ENCODE measurements at places on chromosomes 13 and 19.

- DNase-seq, result no peak
Observed at GRCh38 chr13:33913829-33914228, 95.9 kb downstream of the RFC3 start.

GRCh38 chr13:44652962-44653660 is 77.0 kb upstream of the TSC22D1 start:
- DNase-seq, result no peak

GRCh38 chr19:6393983-6394412 is 1.0 kb upstream of the GTF2F1 start:
- no peak for DNase-seq

DNA sequence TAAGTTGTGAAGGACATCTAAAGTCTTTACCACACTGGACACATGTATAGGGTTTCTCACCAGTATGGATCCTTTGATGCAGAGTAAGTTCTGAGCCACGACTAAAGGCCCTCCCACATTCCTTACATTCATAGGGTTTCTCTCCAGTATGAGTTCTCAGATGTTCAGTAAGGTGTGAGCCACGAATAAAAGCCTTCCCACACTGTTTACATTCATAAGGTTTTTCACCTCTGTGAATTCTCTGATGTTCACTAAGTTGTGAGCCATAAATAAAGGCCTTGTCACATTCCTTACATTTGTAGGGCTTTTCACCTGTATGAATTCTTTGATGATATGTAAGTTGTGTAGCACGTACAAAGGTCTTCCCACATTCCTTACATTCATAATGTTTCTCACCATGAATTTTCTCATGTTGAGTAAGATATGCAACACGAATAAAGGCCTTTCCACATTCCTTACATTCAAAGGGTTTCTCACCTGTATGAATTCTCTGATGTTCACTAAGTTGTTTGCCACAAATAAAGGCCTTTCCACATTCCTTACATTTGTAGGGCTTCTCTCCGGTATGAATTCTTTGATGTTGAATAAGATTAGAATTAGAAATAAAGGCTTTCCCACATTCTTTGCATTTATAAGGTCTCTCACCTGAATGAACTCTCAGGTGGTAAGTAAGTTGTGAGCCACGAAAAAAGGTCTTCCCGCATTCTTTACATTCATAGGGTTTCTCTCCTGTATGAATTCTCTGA is 29.8 kb downstream of the ZNF571 start:
- no peak for DNase-seq

DNA sequence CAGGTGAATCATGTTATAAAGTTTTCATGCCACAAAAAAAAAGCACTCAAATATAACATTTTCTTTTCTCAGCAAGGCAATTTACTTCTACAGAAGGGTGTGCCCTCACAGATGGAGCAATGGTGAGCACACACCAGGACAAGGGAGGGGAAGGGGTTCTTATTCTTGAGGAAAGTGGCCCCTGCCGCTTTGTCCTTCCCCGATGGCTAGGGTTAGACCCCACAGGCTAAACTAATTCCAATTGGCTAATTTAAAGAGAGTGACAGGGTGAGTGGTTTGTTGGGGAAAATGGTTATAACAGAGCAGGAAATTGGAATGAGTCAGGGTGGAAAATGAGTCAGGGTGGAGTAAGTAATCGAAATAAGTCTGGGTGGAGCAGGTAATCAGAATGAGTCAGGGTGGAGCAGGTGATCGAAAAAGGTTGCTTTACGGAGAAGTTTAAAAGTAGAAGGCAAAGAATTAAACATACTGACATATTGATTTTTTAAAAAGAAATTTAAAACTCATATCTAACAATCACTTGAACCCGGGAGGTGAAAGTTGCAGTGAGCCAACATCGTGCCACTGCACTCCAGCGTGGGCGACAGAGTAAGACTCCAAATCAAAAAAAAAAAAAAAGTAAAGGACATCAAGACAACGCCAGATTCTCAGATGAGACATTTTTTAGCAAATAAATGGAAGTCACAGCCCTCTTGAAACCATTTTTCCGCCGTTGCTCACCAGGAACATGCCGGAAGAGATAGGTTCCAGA is 813 bp downstream of the ZNF562 start:
- peak; percentile 74 for DNase-seq

- no peak for DNase-seq
Observed at GRCh38 chr19:47549261-47549862, 23.6 kb downstream of the ZNF541 start.

GRCh38 chr13:69389899-69390298 is 717.7 kb upstream of the ATXN8OS start:
- peak; percentile 71 for DNase-seq

DNA sequence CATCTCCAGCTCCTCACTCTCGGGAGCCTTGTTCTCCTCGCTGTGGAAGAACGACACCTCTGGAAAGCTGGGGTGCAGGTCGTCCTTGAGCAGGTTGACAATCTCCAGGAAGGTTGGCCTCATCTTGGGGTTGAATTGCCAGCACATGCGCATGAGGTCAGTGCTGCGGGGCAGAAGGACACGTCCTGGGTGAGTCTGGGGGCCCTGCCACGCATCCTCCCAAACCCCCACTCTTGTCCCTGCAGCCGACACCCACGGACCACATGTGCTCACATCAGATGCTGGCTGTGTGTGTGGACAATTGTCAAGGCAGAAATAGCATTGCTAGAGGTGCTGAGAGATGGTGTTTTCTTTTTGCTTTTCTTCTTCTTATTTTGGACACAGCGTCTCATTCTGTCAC is 47.7 kb downstream of the ZNF557 start:
- DNase-seq, result no peak

DNA sequence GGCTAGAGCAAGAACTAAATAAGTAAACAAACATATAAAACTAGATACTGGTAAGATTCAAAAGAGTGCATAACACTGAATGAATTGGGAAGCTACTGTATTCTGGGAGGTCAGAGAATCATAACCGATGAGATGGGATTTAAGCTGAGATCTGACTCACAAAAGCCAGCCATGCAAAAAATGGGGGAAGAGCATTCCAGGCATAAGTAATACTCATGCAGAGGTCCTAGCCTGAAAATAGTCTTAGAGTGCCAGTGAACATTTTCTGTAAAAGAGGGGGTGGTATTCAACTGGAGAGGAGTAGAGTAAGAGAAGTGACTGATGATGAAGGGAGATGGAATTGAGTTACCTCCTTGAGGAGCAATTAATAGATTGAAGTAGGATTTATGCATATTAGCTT is 872.0 kb upstream of the GPC6 start:
- DNase-seq, result no peak

DNA sequence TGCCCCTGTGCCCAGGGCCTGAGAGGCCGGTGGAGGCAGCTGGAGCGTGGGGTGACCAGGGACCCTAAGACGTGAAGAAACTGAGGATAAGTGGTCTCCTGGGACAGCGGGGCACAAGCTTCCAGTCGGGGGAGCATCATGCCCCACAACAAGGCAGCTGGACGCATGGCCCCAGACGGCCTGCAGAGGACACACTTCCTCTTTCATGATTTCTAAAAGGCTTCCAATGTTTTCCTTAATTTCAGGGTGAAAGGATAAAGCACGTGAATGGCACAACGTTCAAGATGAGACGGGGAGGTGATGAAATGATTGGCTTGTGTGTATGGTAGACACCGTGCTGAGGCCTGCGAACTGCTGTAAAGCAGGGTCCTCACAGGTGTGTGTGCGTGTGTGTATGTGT is 20.2 kb upstream of the MYDGF start:
- DNase-seq, result no peak

GRCh38 chr13:79079351-79079839 is 326.7 kb downstream of the RBM26 start:
- DNase-seq, result peak; percentile 3

DNA sequence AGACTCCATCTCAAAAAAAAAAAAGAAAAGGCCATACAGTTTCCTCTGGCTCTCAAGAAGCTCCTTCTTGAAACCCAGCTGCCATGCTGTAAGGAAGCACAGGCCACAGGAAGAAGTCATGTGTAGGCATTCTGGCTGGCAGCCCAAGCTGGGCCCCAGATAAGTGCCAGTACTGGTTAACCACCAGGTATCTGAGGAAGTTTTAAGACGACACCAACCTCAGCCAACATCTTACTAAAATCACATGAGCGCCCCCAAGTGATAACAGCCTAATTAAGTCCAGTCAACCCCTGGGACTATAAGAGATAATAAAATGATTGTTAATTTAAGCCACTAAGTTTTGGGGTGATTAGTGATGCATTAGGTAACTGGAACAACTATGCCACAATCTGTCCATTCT is 27.4 kb upstream of the AKT2 start:
- peak; percentile 71 for DNase-seq

GRCh38 chr13:33644581-33645543 is 173.1 kb upstream of the RFC3 start:
- peak; percentile 3 for DNase-seq

GRCh38 chr19:47097396-47098201 is 16.0 kb downstream of the ZC3H4 start:
- DNase-seq, result no peak

DNA sequence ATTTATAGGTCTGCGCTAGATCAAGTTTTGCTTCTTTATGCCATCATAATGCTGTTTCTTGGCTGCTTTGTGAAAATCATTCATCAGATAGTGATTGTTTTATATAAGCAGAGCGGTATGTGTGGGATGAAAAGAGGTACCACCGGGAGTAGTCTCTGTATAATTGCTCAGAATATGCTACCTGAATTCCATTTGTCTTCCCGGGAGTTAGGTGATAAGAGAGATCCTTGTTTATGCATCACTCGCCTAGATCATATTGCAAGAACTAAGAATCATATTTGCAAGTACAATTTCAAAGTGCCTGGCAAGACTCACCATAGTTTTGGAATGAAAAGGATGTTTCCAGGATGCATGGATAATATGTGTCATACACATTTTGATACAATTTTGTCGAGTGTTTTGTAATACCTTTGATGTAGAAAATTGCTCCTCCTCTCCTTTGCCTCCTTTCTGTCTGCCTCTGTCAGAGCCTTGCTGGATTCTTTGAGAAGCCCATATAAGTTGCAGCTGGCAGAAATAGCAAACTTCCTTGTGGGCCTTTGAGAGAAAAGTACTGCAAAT is 1306.0 kb upstream of the SLC10A2 start:
- no peak for DNase-seq

DNA sequence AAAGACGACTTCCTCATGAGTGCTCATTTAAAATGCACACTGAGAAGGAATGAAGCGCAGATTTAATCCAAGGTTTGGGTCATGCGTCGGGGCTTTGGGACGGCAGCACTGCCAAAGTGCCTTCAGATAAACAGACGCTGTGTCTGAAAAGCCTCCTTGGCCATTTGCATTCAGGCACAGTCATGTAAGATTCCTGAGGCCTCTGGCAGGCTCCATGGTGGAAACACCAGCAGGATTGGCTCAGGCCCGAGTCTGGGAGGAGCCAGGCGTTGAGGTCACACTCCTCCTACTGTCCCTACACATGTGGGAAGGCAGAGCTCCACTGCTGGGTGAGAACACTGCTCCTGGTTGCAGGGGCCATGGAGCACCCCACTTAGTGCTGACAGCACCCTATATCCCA is 113.3 kb upstream of the KL start:
- DNase-seq, result no peak

DNA sequence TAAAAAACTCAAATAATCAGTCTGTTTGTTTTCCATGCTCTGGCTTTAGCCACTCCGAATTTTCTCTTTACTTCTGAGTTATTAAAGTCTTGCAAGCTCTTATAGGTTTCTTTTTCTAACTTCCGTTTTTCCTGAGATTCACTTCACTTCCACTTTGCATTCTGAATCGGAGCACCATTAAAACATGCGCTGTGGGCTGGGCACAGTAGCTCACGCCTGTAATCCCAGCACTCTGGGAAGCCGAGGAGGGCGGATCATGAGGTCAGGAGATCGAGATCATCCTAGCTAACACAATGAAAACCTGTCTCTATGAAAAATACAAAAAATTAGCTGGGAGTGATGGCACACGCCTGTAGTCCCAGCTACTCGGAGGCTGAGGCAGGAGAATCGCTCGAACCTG is 357.9 kb downstream of the SLITRK6 start:
- no peak for DNase-seq

- DNase-seq, result no peak
Observed at GRCh38 chr13:112434937-112435523, 58.9 kb downstream of the SPACA7 start.

- DNase-seq, result no peak
Observed at GRCh38 chr13:113851480-113851803, 12.4 kb downstream of the GAS6 start.

DNA sequence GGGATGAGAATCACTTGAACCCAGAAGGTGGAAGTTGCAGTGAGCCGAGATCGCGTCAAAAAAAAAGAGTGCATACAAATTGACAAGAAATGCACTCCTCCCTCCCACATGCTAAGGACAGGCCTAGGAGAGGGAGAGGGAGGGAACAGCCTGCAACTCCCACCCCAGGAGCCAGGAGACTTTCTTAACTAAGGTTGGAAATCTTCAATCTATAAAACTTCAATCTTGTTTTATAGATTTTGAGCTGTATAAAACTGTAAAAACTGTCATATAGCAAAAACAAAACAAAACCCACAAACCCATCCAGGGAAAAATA is 1.3 kb upstream of the SYCN start:
- no peak for DNase-seq

DNA sequence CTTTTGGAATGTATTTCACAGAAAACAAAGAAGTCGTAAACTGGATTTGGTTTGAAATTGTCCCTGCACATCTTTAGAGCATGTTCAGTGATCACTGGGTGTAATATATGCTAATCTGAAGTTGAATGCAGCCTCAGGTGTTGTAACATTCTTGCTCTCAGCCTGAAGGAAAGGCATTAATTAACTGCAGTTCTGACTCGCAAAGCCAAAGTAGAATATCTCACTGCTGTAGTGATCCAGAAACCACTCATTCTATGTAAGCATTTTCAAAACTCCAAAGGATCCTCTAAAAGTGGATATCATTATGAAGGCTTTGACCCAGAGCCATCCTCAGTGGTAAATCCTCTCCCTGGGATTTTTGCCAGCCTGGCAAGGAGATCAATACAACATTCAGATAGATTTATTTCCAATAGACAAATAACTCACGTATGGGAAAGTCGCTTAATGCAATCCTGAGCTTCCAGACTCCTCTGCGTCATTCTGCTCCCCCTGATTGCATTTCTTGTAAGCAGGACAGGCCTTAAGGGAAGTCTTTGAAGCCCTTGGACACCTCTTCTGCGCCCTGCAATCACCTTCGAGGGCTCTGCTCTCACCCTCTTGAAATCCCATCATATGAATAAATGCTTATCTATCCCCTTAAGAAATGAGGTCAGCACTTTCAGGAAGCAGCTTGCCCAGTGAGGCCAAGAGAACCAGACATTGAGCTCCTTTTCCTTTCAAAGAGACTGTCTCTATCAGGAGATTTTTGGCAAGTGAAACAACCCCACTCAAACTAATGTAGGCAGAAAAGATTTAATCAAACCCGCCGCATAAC is 301.7 kb upstream of the NBEA start:
- DNase-seq, result no peak

- no peak for DNase-seq
Observed at GRCh38 chr13:27592865-27593264, 27.5 kb downstream of the LNX2 start.

GRCh38 chr13:72113076-72113475 is 246.1 kb upstream of the DACH1 start:
- no peak for DNase-seq

DNA sequence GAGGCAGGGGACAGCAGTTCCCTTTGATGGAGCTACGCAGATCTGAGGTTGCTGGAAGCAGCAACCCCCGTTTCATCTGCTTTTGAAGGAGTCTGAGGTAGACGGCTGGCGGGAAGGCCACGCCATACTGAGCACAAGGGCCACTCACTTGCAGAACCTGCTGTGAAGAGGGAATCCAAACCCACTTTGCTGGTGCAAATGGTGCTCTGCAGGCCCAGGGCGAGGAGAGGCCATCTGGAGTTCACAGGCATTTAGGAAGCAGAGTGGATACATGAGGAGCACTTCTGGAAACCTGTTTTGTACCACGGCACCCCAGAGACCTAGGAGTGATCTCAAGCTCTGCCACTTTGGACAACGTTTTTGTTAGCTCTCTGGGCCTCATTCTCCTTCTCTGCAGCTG is 227.8 kb downstream of the UQCRFS1 start:
- no peak for DNase-seq

All from hematopoietic multipotent progenitor cell treated with erythropoietin and hydrocortisone succinate and interleukin-3 and kit ligand, for 6 days (in vitro differentiated cells).